ENCODE measurements at places on chromosomes 6 and 20. TPM values are rescaled to one million over a fixed set of nuclear protein-coding genes. Genes with fewer than 3 reads are reported as not detected.

The HS3ST5 gene
- not detected for polyA plus RNA-seq

The VSTM2L gene
- 122 TPM for polyA plus RNA-seq

DNA sequence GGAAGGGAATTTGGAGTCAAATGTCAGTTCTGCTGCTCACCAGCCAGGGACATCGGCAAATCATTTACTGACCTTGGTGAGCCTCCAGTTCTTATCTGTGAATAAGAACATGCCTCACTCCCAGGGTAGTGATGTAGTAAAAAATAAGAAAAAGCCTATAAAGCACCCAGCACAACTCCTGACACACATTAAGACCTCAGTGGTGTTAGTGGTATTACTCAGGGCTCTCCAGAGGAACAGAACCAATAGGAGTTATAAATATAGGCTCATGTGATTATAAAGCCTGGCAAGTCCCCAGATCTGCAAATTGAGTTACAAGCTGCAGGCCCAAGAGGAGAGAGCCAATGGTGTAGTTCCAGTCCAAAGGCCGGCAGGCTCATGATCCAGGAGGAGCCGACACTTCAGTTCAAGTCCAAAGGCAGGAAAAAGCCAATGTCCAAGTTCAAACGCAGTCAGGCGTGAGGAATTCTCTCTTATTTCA lies 71.3 kb upstream of the EYA2 start:
- DNase-seq: peak; percentile 66

- no peak for DNase-seq
These were observed 453 bp downstream of the CEP57L1 start for GRCh38 chr6:109095835-109096084.

DNA sequence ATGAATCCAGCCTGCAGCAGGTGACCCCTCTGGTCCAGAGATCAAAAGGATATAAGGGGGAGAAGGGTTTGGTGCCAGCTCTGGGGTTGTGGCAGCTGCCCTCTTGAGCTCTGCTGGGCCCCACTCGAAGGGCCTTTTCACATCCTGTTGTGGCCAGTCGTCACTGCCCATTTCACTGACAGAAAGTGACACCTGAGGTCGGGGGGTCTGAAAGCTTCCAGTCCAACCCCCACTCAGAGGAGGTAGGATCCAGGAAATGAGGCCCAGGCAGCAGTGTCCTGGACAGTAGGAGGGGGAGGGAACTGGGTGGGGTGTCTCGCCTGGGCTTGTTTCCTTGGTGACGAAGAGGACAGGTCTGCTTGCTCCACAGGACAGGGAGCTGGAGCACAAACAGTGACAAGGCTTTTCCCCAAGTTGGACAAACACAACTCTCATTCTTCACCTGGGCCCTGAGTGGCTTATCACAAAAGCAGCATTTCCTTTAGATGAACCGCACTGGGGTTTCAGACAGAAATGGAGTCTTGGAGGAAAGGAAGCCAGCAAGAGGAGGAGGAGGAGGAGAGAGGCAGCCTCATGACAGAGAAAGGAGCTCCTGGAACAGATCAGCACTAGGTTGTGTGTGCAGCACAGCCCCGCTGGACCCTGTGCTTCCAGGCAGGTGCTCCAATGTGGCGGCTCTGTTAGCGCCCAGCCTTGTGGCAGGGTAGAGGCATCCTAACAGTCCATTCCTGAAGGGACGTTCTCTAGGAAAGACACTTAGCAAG lies 11.0 kb downstream of the FRS3 start:
- no peak for DNase-seq

Measured in right cardiac atrium (tissue), 5 donors.